HT-29 (cell line): ENCODE measurements at places on chromosomes 1 and 21. TPM values are rescaled to one million over a fixed set of nuclear protein-coding genes. Genes with fewer than 3 reads are reported as not detected.

RCC2 gene
- 107 and 120 TPM in 2 replicates for total RNA-seq

ADCY10 gene
- total RNA-seq, result not detected in 2 replicates

BMP8A gene
- total RNA-seq, result 0.05 TPM in 1 of 2 replicates, not detected in the other

SPRR3 gene
- 0.10 and 0.20 TPM in 2 replicates for total RNA-seq

LDLRAD1 gene
- not detected in 2 replicates for total RNA-seq

LEPR gene
- total RNA-seq, result 0.53 and 1.2 TPM in 2 replicates

- DNase-seq, result no peak
Measured at GRCh38 chr1:55986003-55986402, 593.4 kb downstream of the PLPP3 start.

DNA sequence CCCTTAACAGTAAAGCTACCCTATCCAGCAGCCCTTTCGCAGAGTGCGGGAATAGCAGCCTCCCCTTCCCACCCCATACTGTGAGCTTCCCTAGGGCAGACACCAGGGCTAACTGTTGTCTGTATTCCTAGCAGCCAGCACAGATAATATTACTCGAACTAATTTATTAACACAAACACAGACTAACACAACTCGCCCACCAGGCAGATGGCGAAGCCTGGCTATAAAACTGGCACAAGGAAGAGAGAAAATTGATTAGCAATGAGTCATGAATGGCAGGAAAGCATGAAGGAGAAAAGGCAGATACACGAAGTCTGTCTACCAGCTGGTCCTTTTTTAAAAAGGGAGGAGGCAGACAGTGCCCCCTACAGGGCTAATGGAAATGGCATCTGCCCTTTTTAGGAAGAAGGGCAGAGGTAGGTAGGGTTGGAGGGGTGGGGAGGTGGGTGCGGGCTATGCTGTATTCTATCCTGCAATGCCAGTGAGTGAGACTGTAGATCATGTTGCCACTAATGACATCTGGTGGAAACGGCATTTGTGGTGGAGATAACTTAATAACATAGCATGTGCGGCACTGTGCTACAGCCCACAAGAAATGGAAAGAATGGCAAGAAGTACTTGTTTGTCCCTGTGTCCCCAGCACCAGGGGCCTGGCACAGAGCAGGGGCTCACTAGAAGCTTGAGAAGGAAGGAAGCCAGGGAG is 30.6 kb upstream of the CTPS1 start:
- peak; percentile 93 for DNase-seq

DNA sequence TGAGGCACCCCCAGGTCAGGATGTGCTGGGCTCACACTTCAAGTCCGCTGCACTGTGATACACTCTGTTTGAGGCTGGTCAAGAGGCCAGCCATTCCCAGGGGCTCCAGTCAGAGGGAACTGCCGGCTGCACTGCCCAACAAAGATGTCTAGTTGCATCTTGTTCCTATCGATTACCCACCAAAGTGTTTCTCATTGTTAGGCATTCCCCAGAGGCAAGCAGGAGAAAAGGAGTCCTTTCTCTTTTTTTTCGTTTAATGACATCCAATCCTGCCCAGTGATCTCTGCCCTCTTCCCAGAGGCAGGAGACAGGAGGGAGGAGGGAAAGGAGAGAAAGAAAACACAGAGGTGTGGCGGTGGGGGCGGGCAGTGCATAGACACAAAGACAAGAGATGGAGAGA is 150.4 kb downstream of the OMA1 start:
- no peak for DNase-seq

- no peak for DNase-seq
Measured at GRCh38 chr1:182215764-182216163, 154.3 kb upstream of the ZNF648 start.

GRCh38 chr1:110161849-110162248 is 11.6 kb downstream of the SLC6A17 start:
- DNase-seq, result no peak

- DNase-seq, result no peak
Measured at GRCh38 chr21:28754862-28755261, 237.8 kb downstream of the LTN1 start.

DNA sequence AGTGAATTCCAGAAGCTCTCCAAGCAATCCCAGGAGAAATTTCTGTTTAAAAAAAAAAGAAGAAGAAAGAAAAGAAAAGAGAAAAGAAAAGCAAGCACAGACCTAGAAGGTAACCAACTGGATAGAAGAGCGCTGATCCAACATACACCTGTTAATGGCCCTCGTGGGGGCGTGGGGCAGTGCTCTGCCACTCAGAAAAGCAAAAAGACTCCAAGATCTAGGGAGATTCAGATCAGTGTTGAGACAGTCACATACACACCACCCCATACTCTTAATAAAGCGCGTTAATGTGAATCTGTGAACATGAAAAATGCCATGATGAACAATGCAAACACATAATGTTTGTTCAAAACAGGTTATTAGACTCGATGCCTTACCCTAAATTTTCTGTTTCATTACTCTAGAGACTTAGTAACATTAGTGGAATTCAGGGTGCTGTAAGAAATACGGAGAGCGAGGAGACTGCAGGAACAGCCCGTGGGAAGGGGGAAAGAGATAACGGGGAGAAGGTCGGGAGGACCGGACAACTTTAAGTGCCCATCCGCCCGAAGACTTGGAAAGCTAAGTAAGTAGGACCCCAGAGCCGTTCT is 406 bp downstream of the NME7 start:
- DNase-seq, result no peak

GRCh38 chr1:117674521-117675400 is 68.9 kb downstream of the TENT5C start:
- peak; percentile 23 for DNase-seq

DNA sequence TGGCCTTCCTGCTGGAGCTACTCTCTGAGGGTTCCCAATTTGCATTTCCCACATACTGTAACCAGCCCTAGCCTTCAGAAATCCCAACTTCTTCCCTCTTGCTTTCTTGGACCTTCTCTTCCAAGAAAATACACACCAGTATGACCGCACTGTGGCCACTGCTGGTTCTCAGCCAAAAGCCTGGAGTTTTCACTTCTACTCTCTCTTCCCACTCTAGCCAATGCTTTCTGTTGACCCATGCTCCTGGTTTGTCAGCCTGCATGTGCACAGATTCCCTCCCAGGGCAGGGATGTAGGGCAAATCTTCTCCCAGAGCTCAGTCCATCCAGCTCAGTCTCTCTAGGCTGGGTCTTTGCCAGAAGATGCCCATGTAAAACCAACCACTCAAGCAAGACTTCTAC is 664 bp downstream of the SLAMF1 start:
- DNase-seq, result no peak

- DNase-seq, result no peak
Measured at GRCh38 chr1:181743878-181744312, 260.6 kb downstream of the CACNA1E start.

DNA sequence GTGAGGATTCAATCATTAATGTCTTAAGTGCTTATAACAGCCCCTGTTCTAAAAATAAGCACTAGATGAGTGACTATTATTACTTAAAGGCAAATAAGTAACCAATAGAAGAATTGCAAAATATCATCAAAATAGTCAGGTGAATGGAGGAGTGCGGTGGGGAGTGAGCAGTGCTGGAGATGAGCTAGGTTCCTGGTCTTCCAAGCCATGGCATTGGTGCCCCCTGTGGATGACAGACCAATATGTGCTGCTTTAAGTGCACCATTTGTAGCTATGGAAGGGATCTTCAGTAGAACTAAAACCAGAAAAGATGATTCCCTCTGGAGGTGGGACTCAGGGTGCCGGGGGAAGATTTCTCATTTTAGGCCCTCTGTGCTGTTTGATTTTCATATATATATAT is 46.1 kb upstream of the SLC30A1 start:
- DNase-seq, result peak; percentile 45

DNA sequence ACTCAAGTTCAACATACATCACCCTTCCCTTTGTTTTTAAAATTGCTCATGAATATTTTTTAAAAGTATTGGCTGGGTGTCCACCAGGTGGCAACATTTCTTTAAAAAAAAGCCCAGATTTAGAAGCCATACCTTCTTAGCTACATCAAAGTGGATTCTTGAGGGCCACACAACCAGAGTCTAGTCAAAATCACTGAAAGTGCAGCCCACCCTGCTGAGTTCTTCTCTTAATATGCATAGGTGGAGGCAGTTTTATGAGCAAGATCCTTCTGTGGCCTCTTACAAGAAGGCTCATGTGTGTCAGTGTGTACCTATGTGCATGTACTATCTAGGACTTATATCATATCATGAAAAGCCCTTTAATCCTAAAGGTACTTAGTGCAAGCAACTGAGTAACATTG is 16.9 kb upstream of the GNG12 start:
- peak; percentile 71 for DNase-seq

GRCh38 chr1:50422946-50423669 is at the start of gene DMRTA2:
TSS of gene DMRTA2 (minus strand) at chr1:50423443. CDS start at chr1:50421536, 1,907 bp downstream.
- no peak for DNase-seq

GRCh38 chr1:113899111-113899510 is 5.5 kb downstream of the AP4B1 start:
- no peak for DNase-seq

DNA sequence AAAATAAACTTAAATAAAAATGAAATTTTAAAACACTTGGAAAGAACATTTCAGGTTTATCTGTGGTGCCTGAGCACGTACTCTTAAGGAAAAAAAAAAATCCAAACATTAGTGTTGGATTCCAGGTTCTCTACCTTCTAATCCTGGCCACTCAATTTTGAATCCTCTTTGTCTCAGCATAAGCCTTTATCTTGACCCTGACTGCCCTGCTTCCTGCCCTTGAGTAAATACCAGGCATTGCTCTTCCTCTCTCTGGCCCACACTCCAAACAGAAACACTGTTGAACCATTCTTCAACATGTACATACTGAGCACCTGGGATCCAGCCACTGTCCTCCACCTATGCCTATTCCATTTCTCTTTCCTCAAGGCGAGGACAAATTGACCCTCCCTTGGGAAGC is 11.4 kb upstream of the VANGL1 start:
- DNase-seq, result no peak

- no peak for DNase-seq
Measured at GRCh38 chr1:2975466-2976179, 45.6 kb upstream of the ACTRT2 start.

GRCh38 chr1:113983391-113983790 is 4.1 kb downstream of the OLFML3 start:
- DNase-seq, result no peak

DNA sequence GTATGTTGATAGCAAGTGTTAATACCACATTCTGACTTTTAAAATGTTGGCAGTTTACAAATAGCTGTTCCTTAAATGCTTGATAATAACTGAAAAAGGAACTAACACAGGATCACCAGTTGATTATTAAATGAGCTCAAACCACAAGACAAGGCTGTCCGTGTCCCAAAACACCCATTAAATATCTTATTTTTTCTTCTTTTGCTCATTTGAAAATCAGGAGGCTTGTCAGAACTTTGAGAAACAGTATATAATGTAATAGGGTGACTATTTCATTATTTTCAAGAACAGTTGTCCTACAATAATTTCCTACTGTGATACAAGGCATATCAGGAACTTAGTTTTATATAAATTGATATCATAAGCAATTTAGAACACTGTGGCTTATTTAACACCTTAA is 2.7 kb downstream of the CDKN2C start:
- no peak for DNase-seq

GRCh38 chr1:201883786-201884185 is 4.9 kb upstream of the SHISA4 start:
- no peak for DNase-seq

DNA sequence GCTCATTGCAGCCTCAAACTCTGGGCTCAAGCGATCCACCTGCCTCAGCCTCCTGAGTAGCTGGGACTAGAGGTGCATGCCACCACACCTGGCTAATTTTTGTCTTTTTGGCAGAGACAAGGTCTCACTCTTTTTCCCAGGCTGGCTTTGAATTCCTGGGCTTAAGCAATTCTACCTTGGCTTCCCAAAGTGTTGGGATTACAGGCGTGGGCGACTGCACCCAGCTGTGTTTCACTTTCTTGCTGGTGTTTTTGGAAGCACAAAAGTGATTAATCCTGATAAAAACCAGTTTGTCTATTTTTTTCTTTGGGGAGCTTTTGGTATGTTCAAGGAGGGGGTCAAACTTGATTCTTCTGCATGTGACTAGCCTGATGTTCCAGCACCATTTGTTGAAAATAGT is 19.3 kb downstream of the RNF11 start:
- DNase-seq, result no peak

DNA sequence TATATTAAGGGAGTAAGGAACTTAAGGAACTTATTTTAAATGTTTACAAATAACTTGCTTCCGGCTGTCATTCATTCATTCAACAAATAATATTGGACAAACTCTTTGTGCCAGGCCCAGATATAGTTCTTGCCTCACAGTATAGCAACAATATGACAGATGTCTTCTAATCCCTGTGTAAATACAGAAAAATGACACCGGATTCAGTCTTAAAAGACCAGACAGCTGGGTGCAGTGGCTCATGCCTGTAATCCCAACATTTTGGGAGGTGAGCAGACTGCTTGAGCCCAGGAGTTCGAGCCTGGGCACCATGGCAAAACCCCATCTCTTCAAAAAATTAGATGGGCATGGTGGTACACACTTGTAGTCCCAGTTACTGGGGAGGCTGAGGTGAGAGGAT is 23.7 kb downstream of the EIF2B3 start:
- no peak for DNase-seq

DNA sequence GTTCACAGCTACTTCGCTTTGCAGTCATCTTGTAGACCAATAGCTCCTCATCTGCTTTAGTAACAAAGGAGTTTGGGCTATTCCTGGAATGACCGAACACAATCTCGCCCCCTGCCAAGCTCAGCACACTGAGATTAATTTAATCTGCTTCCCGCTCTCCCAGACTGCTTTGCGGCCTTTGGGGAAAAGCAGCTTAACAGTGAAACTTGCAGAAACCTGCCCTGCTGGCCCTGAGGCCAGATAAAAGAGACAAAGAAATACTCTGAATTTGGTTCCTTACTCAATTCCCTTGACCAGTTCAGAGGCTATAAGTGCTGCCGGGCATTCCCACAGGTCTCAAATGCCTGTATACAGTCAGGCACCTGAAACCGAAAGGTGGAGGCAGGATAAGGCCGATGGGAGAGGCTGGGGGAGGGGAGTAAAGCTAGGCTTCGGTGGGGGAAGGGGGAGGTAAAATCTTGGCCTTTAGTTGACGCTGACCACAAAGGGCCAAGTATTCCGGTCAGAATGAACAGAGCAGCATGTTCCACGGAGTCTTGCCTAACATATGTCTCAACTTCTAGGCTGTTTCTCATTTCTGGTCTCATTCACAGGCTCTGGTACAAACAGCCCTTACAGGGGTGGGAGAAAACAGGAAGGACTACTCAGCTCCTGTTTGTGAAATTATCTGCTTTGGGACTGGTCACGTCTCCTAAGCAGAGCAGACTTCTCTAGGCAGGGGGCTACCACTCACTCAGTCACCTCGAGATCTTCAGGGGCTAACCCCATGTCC is 17.7 kb upstream of the A3GALT2 start:
- DNase-seq, result no peak

DNA sequence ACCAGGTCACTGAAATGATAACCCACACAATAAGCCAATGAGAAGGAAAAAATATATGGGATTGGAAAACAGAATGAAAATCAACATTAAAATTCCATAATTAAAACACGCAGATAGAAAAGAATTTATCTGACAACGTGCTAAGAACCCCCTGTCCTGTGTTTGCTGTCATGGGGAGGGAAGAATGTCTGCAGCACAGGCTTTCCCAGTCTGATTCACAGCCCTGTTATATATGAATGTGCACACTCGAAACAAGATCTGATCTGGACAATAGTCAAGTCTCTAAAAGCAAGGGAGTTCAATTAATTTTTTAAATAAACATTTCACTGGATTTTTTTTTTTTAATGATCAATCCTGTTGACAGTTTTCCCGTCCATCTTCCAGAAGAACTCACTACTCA is 220.0 kb downstream of the RERE start:
- DNase-seq, result no peak

- no peak for DNase-seq
Measured at GRCh38 chr1:100905181-100905580, 9.3 kb downstream of the SLC30A7 start.

GRCh38 chr1:92736395-92736794 is 48.5 kb downstream of the EVI5 start:
- DNase-seq, result peak; percentile 37
